ENCODE measurements at places on chromosomes 12 and 14.

DNA sequence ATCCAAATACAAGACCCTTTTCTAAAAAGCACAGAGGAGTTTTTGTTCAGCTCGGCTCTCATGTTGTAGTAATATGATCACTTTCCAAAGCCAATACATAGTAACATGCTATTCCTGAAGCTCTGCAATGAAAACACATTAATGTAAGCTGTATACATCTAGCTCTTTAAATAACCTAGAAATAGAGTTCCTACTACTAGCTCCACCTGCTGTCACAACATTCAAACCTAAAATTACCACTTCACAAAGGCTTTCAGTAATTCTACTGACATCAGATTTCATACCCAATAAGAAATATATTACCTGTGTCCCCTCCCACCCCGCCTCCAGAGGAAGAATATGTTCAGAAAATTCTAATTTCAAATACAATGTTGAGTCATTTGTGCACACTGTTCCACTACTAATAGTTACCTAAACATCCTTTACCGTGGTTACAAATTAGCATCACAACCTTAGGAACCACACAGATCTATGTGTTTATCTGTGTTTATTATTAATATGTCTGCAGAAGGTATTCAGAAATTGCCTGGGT is 17.8 kb downstream of the EFCAB11 start:
- DNase-seq, result no peak

GRCh38 chr12:59079472-59079871 is 159.2 kb upstream of the LRIG3 start:
- no peak for DNase-seq

DNA sequence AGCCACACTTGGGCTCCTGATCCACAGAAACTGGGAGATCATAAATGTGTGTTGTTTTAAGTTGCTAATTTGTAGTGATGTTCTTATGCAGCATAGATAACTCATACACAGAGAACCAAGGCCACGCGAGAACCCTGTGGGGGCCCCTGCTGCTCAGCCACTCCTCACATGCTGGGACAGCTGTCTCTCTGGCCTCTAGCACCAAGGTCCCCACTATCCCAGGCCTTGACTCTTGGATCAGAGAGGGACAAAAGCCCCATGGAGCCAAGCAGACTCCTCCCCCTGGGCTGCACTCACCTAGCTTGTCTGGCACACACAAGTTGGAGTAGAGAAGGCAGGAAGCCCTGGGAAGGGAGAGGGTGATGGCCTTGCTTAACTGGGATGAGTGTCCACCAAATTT is 11.3 kb downstream of the PLD4 start:
- DNase-seq, result no peak

GRCh38 chr12:29149691-29150281 is 708 bp downstream of the FAR2 start:
- DNase-seq, result no peak

GRCh38 chr12:123114304-123115083 is 36.4 kb downstream of the PITPNM2 start:
- no peak for DNase-seq

DNA sequence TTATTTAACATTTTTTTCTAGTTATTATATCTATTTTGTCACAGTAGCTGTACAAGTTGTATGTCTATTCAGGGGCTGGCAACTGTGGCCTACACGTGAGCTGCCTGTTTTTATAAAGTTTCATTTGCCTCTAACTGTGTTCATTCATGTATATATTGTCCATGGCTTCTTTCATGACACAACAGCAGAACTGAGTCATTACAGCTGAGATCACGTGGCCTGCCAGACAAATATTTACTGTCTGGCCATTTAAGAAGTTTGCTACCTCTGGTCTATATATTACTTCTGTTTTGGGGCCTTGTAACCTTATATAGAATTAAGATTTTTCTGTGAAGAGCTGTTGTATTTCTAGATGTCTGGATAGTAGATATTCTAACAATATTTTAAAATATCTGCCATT is 37.9 kb downstream of the KIAA0586 start:
- no peak for DNase-seq

GRCh38 chr12:114476159-114476558 is 70.2 kb upstream of the TBX5 start:
- DNase-seq, result no peak

GRCh38 chr12:6451348-6452244 is at the start of gene TAPBPL:
Gene TAPBPL, plus strand, starts transcription at chr12:6452042. Its CDS starts 207 bp downstream, at chr12:6452249.
- peak; percentile 99 for DNase-seq

DNA sequence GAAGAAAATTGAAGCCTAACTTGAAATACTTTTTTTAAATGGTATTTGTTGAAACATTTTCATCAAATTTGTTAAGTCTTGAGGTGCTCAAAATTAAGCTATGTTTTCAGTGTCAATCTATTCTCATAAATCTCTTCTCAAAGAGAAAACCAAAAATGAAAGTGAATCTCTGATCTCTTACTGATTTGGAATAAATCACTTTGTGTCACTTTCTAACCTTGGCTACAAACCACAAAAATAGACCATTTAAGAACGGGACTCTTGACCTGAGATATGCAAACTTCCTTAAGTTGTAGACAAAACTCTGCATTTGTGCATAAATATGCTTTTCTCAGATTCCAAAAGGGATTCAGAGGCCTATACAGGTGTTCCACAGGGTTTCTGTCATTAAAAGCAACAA is 192.9 kb downstream of the SEC23A start:
- no peak for DNase-seq

DNA sequence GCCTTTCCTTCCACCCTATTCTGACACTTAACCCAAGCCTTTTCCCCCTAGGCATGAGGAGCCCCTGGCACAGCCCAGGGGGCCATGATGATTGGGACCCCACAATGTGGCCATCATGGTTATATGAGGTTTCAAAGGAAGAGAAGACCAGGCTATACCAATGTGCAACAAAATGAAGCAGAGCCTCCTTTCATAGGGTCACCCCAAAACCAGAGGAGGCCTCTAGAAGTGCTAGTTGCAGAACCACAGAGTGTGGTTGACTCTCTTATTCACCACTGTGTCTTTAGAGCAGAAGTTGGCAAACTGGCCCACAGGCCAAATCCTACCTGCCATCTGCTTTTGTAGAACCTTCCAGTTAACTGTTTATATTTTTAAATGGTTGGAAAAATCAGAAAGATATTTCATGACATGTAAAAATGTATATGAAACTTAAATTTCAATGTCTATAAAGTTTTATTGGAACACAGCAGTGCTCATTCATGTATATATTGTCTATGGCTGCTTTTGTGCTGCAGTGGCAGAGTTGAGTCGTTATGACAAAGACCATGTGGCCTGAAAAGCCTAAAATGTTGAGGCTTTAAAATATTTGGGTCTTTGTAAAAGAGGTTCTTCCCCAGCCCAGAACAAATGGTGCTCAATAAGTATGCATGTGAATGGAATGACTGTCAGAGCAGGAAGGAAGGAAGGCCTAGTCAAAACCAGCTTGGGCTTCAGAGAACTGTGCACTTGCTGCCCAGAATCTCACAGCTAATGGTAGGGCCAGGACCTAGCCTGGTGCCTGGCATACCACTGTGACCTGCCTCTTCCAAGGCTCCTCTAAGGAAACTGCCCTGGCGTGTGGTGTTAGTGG is 49.2 kb downstream of the SUSD6 start:
- DNase-seq, result no peak

- DNase-seq, result peak; percentile 60
These were observed 778 bp downstream of the TCP11L2 start for GRCh38 chr12:106303202-106303820.

DNA sequence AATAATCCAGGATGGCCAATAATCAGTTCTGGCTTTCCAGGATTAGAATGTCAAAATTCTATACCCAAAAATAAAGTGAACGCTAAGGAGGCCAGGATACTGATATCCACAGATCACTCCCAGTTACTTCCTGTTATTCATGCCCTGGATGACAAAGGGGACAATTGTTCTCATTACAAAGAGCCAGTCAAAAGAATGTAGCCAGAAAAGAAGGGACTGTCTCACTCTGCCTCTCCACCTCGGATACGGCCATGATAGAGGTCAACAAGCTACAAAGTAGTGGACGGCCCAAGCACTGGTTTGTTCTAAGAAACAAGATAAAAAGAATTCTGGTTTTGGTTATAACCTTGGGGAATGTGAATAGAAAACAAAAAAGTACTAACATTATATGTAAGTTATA is 116.1 kb upstream of the ATF7IP start:
- no peak for DNase-seq

DNA sequence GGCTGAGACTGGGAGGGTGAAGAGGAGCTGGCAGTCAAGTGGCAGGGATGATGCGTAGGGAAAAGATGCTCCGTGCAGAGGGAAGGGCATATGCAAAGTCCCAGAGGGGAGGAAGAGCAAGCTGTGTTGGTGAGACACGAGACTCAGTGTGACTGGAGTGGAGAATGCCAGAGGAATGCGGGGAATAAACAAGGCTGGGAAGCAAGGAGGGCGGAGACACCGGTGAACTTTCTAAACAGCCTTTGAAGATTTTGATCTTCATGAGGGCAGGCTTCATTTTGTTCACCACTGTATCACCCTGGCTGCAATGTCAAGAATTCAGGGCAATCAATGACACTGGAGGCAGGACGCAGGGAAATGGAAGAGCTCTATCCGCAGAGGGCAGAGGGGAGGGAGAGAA is 535.8 kb downstream of the FUT8 start:
- DNase-seq, result no peak

- DNase-seq, result no peak
These were observed 307.8 kb upstream of the PRKD1 start for GRCh38 chr14:30235485-30235884.

- DNase-seq, result no peak
These were observed 370.3 kb downstream of the SLC6A15 start for GRCh38 chr12:84542289-84542688.

- DNase-seq, result no peak
These were observed 21.1 kb downstream of the CHFR start for GRCh38 chr12:132866251-132866828.

DNA sequence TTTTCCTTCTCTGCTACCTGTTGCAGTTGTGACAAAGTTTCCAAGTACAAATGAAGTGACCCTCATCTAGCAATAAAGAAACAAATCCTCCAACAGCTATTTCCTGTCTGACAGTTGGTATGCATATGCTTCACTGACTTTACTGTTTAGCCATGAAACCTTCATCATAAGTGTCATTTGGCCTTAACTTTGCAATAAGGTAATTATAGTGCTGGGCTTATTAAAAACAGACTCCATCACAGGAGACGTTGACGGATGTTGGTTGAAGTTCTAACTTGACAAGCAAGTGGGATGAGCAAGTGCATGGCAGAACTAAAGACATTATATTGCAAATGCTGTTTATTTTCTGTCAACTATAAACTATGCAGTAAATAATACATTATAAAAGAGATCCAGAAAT is 425.2 kb downstream of the RPS29 start:
- DNase-seq, result no peak

DNA sequence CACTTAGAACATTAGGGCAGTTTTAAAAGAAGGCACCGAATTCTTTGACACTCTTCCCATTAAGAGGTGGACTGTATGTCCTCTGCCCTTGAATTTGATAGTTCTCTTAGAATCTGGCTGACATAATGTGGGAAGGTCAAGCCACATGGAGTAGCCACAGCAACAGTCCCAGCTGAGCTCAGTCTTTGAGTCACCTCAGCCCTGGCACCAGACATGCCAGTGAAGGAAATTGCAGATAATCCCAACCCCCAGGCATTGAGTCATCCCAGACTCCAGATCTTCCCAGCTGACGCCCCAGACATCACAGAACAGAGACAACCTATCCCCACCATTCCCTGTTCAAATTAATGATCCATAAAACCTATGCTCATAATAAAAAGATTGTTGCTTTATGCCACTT is 83.4 kb downstream of the GTF2A1 start:
- no peak for DNase-seq

GRCh38 chr14:97644365-97644764 is 847.2 kb downstream of the VRK1 start:
- DNase-seq, result no peak

GRCh38 chr14:32044454-32044853 is 32.6 kb upstream of the ARHGAP5 start:
- peak; percentile 31 for DNase-seq

GRCh38 chr12:123973552-123974341 is 732 bp downstream of the ZNF664 start:
- peak; percentile 64 for DNase-seq

- DNase-seq, result no peak
These were observed 283.7 kb downstream of the FBXL14 start for GRCh38 chr12:1310653-1311052.

DNA sequence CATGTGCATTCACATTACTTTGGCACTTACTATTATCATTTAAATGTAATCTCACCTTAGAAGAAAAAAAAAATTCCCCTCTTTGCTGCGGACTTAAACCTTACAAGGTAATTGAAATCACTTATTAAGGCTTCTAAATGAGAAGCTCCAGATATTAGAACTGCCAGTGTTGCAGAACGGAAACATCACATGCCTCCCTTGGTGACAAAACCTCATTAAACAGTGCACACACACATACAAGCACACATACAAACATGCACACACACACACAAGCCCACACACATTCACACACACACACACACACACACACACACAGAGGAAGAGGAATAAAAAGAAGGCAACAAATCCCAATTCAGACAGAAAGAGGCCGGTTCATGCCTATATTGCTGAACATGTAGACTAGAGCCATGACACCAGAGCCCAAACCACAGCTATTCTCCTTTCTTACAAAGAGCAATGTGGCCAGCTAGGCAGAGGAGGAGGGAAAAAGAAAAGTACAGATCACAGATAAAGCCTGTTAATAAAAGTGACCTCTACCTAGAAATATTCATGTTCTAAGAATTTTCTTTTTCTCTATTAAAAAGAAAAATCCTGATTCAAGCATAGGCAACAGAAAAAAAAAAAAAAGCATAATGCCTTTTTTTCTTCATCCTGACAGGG is 405.2 kb upstream of the FLRT2 start:
- DNase-seq, result no peak

GRCh38 chr12:9851927-9852326 is 17.2 kb downstream of the CLEC2B start:
- no peak for DNase-seq

- DNase-seq, result no peak
These were observed 196.4 kb downstream of the RASSF9 start for GRCh38 chr12:85639834-85640233.

GRCh38 chr12:5085896-5086295 is 42.2 kb downstream of the KCNA5 start:
- no peak for DNase-seq

DNA sequence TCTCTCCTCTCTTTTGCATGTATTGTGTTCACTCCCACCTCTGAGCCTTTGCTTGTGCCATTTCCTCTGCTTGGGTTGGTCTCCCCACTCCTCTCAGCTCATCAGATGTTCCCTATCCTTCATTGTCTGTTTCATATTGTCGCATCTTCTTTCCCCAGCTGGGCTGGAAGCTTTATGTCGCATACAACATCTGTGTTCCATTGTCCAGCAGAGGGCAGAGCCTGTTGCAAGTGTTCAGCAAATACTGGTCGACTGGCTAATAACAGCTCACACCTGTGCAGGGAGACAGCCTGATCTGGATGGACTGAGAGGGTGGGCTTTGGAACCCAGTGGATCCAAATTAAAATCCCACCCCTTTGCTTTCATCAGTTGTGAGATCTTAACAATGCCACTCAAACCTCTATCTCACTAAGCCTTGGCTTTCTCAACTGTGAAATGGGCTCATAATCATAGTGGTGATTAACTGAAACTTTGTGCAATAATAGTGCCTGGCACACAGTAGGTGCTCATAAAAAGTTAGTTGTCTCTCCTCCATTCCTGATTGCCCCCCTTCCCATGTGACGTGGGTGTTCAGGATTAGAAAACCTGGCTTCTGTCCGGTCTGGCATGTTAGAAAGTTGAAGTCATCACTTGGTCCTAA is 75.8 kb downstream of the RIN3 start:
- peak; percentile 16 for DNase-seq

All from NCI-H146 (cell line).